Hippocampal formation (tissue), 2 donors: ENCODE measurements at places on chromosomes 2 and 18.
A peak's percentile ranks its signal among the peaks of the same experiment; 100 is the strongest.

- no peak for DNase-seq
These were observed 41.0 kb downstream of the CROCC2 start for GRCh38 chr2:240947176-240947575.

GRCh38 chr2:118387509-118387908 lies 299.2 kb downstream of the INSIG2 start:
- DNase-seq: no peak

- DNase-seq: no peak
These were observed 42.9 kb upstream of the SLC35F5 start for GRCh38 chr2:113799375-113799774.

- DNase-seq: no peak
These were observed 97.2 kb downstream of the DTNA start for GRCh38 chr18:34807106-34807796.

DNA sequence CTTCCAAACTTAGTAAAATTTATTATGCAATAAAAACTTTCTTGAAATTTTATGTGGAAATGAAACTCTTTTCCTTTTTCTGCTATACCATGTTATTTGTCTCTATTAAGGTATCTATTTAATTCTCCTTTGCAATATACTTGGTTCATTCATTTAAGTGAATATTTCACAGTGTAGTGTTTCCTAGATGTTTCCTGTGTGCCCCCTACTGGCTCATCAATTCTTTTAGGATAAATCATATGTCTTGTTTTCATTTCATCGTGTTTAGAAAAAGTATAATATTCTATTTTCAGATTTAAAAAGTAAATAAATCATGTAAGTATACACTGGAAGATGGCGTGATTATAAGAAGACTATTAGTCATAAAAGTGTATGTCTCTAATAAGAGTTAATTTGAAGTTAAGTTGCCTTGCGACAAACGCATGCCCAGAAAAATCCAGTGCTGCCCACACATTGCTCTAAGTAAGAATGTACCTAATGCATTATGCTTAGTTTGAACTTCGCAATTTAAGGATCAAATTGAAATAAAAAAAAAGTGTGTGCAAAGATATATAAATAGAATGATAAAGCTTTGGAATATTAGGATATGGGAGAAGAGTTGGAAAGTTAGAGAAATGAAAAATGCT lies 525.4 kb downstream of the KCNJ3 start:
- no peak for DNase-seq

DNA sequence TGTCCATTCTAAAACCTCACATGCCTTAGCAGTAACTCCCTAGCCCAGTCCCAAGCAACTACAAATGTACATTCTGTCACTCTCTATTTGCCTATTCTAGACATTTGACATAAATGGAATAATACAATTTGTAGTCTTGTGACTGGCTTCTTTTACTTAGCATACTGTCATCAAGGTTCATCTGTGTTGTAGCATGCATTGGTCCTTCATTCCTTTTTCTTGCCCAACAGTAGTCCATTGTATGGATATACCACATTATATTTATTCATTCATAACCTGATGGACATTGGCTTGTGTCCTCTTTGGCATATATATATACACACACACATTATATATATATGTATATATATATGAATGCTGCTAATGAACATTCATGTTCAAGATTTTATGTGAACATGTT lies 2.2 kb upstream of the MFSD2B start:
- DNase-seq: no peak

DNA sequence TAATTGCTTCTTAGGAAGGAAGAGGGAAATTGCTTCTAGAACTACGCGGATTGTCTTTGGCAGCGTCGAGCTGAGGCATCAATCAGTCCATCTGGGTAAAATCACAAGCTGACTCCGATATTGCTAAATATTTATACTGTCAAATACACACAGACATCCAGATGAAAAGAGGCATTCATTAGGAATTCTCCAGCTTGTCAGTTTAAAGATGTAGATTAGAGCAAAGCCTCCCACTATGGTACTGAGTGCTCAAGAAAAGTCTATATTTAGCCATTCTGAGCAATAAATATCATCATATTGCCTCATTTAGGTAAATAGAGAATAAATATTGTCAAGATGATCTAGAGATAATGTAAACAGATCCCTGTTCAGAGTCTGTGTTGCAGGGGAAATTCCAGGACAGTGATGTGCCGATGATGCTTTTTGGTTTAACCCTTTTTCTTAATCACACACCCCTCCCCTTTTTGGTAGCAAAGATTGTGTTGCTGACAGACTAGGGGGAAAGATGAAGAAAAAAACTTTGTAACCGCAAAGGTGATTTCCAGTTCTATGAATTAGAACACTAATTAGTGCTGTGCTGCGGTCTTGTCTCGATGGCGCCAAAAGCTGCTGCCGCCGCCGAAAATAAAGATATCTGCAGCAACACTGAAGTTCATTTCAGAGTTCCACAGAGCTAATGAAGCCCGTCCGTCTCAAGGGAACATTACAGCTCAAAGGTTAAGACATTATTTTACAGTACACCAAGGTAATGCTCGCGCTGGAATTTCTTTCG lies 171.8 kb downstream of the PTGR3 start:
- DNase-seq: no peak

- peak; percentile 49 for DNase-seq
These were observed 313.8 kb downstream of the PDE11A start for GRCh38 chr2:177758591-177759371.

- DNase-seq: no peak
These were observed 53.6 kb upstream of the ATL2 start for GRCh38 chr2:38430597-38431207.

GRCh38 chr2:42775810-42776209 lies 11.9 kb upstream of the OXER1 start:
- DNase-seq: no peak

- peak; percentile 14 for DNase-seq
These were observed 110.4 kb upstream of the RAB27B start for GRCh38 chr18:54717673-54718407.

DNA sequence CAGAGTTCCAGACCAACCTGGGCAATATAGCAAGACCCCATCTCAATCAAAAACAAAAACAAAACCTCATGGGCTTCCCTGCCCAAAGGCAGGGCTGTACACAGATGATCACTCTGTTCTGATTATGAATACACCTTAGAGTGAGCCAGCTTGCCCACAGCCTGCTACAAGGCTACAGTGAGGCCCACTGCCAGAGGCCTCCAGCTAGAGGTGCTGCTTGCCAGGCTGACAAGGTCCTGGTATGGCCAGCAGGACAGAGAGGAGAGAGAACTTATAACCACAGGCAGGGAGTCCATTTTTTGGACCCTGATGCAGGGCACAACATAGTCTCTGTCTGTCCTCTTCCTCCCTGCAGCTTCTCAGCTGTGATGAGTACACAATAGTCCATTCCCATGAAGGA lies 41.5 kb downstream of the KANSL3 start:
- no peak for DNase-seq

GRCh38 chr2:236171680-236172254 lies 3.6 kb upstream of the GBX2 start:
- DNase-seq: no peak

DNA sequence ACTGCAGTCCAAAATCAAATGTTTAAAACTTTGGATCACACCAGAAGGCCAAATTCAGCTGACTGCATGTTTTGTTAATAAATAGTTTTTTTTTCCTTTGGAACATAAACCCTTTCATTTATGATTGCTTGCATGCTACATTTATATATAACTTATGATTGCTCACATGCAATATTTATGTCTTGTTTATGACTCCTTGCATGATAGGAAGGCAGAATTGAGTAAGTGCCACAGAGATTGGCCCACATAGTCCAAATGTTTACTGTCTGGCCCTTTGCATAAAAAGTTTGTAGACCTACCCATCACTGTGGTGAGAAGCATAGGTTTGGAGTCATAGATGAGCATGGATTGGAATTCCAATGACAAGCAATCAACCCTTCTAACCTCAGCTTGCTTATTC lies 30.8 kb downstream of the WDFY1 start:
- DNase-seq: no peak

GRCh38 chr2:207286106-207286505 lies 120.4 kb upstream of the KLF7 start:
- DNase-seq: no peak

DNA sequence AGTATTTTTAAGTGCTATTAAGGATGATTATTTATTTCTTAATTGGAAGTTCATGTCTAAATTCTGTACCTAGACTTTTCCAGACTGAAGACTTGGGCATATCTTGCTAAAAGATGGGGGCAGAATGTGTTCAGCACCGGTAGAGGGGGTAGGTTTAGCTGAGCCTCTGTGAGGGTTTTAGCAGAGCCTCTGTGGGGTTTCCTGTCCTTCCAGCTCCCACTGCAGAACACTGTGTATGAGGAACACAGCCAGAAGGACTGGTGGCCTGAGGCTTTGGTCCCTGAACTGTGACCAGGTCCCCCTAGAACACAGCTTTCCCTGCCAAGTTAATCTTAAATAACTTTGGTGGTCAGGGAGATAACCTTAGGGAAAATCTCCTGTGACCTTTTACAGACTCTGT lies 123.4 kb upstream of the EPC2 start:
- no peak for DNase-seq

DNA sequence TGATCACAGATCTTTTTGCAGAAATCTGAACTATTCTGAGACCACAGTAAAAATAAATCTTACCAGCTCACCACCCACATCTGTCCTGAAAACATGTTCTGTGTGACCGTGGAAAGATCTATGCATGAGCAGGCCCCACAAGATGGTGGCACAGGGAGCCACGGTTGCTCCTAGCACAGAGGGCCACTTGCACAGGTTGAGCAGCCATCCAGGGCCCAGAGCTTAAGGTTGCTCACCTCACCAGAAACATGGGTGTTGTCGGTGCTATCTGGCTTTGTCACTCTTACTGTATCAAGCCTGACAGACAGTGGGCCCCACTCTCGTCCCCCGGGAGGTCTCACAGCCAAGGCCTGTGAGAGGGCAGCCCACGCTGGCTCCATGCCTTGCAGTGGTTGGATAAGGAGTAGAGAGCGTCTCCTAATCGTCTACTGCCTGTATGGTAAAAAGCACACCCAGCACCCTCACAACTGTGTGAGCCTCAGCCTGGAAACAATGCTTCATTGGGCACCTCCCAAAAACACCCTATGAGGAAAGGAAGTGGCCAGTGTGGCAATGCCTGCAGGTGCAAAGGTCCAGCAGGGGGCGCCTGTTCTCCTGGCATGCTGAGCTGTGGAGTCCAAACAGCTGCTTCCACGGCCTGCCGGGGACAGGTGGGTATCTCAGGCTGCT lies 19.6 kb downstream of the TUBB6 start:
- DNase-seq: peak; percentile 32

- DNase-seq: no peak
These were observed 18.5 kb downstream of the TRAK2 start for GRCh38 chr2:201432621-201433393.

- no peak for DNase-seq
These were observed 239.1 kb downstream of the ASXL3 start for GRCh38 chr18:33817096-33817495.

DNA sequence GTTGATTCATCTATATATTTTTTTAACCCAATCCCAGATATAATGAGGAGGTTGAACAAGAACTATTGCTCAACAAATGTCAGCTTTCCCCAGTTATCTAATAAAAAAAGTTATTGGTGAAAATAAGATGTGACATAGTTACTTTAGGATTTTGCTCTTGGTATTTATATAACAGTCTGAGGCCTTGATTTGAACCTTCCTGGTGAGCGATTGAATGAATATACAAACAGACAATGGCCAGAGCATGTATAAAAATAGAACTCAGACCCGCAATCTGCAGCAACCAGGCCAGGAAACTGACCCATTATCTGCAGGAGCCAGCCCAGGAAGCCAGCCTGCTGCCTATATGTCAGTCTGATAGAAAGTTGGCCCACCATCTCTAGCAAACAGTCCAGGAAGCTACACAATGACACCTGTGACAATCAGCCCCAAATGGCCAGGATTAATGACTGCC lies 81.6 kb downstream of the HS6ST1 start:
- DNase-seq: no peak
